ENCODE measurements at places on chromosomes 2 and 18.

- no peak for DNase-seq
These were observed 195.8 kb upstream of the TNP1 start for GRCh38 chr2:217055624-217056023.

- DNase-seq: no peak
These were observed 1.3 kb upstream of the PAX3 start for GRCh38 chr2:222299906-222300725.

GRCh38 chr2:147844697-147845410 is at the start of gene ACVR2A:
Gene ACVR2A (plus strand): TSS chr2:147845029. CDS start chr2:147845153, 124 bp downstream.
- DNase-seq: no peak

DNA sequence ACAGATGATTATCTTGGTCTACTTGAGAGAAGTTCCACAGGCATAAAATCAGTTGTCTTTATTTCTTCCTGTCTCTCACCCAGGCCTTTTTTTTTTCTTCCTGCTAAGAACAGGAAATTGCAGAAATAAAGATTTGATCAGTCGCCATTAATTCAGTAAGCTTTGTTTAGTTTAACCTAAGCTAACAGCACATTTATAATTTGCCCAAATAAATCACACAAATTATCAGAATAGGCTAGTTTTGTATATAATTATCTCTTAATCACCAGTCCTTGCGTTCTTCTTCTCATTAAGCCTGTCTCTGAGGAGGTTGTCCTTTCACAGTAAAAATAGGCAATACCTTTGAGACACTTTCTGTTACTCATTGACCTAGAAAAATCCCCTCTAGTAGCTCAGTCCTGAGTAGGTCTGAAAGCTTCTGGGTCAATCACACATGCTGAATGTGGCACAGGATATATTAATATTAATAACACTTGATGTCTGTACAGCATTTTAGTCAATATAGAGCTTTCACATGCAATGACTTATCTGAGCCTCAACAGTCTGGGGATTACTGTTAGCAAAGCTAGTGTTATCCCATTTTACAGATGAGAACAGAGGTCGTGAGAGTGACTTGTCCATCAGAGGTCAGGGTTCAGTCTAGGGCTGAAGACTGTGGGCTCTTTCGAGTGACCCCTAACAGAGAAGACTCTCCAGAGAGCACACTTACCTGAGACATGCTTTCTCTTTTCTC is 11.2 kb upstream of the STK17B start:
- DNase-seq: peak; percentile 38

DNA sequence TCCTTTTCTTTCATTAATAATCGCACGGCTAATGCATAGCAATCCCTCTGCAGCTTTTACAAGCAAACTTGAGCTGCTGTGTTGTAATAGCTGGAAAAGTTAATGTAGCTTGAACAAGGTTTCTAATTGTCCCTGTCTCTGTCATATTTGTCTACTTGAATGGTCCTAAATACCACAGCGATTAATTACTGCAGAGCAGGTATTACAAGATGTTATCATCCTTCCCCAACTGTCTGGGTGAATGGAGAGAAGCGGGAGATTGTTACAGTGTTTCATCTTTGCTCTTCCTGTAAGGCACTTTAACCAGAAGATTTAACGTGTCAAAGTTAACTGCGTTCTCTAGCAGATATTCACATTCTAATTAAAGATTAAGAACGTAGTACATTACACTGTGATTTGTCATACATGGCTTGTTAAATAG is 422.2 kb upstream of the POU3F3 start:
- no peak for DNase-seq

GRCh38 chr2:104654811-104655210 is 199.1 kb upstream of the POU3F3 start:
- DNase-seq: no peak
